Mesendoderm (in vitro differentiated cells): ENCODE measurements at places on chromosomes 1 and 21.

DNA sequence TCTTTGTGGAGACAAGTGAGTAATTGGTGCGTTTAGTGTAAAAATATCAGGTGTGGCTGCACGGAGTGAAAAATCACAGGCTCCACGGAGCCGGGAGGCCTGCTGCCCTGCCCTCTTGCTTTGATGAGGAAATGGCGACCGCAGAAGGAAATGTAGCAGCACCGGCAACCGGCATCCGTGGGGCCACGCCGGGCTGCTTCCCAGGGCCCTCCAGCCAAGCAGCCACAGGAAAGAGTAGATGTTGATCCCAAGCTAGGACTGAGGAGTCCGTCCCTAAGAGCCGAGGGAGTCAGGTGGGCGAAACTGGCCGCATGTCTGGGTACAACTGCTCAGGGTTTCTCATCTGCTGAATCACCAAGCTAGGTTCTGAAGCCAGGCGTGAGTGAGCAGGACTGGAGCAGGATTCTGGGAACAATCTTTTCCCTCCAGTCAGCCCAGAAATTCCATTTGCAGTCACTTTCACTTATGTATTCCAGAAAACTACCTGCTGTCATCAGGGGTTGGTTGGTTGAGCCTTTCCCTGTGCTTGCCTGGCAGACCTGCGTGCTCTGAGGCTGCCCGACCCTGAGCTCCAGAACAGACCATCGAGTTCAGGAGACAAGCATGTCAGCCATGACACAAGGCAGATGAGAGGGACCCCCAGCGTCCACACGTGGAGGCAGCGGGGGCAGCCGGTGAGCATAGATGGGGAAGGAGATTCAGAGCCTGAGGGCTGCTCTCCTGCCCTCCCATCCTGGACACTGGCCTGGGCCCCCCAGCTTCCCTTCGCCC, 5.8 kb upstream of the ITGB2 start:
- no peak for DNase-seq

DNA sequence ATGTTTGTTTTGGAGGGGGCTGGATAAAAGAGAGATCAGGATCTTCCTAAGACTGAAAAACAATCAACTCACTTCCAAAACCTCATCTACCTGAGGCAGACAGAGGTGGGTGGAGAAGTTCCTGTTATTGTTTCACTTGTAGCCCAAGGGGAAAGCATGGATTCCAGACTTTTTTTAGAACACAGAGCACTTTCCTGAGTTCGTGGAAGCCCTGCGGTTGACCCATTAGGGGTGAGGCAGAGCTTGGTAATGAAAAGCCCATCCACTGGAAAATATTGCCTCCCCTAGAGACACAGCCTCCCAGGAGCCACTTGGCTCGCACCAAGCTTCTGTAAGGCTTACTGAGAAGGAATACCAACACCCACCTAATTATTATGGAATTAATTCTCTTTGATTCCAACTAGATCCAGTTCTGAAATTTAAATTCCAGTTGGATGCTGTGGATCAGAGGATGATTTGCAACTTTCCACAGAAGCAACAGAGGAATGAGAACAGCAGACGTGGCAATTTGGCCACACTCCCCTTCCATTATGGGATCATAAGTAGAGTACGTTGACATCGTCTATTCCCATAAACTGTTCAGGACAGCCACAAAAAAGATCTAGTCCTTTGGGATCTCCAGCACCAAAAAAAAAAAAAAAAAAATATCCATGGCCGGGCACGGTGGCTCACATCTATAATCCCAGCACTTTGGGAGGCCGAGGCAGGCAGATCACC, 4.1 kb upstream of the PEF1 start:
- DNase-seq, result peak; percentile 37

DNA sequence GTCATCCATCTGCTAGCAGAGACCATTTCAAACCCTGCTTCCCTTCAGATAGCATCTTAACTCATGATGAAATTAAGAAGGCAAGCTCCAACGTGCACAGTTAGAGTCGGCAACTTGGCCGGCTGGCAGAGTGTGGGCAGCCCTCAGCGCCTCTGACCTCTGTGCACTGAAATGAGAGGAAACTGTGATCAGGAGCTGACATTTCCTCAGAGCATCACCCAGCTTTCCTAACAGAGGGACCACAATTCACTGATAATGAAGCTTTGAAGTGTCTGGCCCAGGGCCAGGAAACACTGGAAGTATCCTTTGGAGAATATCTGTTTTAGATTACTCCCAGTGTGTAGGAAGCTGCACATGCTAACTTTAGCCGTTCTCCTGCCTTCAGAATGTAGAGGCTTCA, 145.0 kb upstream of the ZC3H11B start:
- no peak for DNase-seq

GRCh38 chr1:117127795-117128194, 6.2 kb upstream of the TRIM45 start:
- DNase-seq, result peak; percentile 67

DNA sequence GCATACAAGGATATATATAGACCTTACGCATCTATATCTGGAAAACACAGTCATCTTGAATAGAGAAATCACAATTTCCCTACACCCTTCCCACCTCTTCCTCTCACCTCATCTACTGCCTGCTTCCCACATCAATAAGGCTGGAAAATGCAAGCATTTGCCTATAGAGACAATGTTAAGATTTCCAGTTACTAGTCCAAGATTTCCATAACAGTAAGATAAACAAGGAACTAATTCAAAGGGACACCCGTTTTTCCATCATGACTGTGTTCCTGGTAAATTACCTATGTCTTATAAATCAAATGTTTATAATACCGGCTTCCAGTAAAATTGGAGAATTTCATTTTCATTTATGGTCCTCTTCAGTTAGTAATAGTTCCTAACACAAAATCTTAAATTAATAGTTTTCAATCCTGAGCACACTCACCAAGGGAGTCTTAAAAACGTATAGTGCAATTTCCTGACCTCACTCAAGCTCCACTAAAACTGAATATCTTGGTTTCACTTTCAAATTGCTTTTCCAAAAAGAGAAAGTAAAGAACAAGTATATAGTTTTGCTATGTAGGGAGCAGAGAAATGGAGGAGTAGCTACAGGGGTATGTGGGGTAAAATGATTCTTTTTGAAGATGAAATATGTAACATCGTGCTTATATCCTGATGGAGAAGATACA, 398.7 kb downstream of the PLPP3 start:
- DNase-seq, result no peak

GRCh38 chr1:206438554-206438953, 31.7 kb upstream of the IKBKE start:
- DNase-seq, result no peak

DNA sequence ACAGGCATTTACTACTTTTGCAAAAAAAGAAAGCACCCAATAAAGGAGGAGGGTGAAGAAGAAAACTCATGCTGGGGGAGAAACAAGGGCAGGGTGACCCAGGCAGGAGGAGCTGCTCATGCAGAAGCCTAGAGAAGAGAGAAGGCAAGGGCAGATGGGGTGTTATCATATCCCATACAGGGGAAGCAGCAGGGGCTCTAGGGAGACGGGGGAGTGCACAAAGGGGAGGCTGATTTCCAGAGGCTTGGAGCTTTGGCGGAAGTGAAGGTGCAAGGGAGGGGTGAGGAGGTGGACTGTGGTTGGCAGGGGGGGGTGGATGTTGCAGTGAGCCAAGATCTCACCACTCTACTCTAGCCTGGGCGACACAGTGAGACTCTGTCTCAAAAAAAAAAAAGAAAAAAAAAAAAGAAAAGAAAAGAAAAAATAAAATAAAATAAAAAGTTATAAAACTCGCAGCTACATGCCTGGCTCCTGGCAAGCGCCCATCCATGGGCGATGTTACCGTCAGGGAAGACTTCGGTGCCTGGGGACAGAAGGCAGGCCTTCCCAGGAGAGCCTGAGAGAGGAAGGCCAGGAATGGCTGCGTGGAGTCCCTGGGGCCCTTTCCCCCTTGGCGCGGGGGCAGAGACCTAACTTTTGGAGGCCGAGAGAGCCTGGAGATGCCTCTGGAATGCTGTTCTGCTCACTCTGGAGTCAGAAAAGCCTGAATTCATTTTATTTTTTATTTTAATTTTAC, 3.3 kb upstream of the FCN3 start:
- DNase-seq, result no peak

- no peak for DNase-seq
These were observed 407.8 kb upstream of the DAB1 start for GRCh38 chr1:57831624-57832023.

DNA sequence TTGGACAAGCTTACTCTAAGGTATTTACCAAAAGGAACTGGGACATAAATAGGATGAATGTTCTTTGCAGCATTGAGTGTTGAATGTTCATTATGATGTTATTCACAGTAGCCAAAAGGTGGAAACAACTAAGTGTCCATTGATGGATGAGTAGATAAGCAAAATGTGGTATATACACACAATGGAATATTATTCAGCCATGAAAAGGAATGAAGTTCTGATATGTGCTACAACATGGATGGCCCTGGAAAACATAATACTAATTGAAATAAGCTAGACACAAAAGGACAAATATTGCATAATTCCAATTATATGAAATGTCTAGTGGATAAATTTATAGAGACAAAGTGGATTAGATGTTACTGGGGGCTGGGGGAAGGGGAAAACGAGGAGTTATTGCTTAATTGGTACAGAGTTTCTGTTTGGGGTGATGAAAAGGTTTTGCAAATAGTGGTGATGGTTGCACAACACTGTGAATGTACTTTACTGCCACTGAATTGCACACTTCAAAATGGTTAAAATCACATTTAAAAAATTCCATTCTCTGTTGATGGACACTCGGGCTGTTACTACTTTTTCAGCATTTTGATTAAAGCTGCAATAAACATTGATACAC, 2.9 kb downstream of the MTARC1 start:
- no peak for DNase-seq

DNA sequence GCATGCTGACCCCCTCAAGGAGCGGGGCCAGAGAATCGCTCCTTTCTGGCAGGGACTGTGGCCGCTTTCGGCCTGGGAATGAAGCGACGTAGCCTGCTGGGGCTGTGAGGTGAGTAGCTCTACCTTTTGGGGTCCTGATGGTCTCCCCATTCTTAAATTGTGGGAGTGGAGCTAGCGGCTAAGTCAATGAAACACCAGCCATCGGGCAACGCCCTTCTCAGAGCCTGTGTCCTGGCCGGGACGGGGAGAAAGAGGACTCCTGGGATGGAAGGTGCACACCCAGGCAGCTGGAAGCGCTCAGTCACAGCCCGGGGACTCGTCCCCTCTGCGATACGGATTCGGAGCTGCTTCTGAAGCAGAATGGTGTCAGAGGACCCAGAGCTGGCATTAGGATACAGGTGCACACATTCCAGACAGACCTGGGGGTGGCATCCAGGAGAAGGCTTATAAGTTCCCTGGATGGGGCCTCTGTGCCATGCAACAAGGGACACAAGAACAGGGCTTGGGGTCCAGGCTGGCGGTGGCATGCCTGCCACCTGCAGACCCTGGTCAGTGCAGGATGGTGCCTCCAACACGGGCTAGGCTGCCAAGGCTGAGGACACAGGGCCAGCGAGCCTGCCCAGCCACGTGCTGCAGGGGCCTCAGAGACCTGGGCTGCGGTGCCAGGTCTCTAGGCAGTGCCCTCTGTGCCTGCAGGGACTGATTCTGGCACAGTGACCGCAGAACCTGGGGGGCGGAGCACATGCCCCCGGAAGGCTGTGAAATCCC, 945 bp upstream of the WNT9A start:
- DNase-seq, result no peak

DNA sequence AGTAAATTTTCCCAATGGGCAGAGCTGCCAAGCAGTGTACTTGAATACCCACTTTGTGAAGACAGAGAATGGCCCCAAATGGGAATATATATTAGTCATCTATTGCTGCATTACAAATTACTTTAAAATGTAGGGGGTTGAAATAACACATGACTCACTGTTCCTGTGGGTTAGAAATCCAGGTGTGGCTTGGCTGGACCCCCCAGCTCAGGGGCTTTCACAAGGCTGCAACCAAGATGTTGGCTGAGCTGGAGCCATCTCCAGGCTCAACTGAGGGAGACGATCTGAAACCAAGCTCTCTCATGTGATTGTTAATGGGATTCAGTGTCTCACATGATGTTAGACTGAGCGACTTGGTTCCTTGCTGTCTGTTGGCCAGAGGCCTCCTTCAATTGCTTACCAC, 33.4 kb upstream of the ARHGAP29 start:
- no peak for DNase-seq

DNA sequence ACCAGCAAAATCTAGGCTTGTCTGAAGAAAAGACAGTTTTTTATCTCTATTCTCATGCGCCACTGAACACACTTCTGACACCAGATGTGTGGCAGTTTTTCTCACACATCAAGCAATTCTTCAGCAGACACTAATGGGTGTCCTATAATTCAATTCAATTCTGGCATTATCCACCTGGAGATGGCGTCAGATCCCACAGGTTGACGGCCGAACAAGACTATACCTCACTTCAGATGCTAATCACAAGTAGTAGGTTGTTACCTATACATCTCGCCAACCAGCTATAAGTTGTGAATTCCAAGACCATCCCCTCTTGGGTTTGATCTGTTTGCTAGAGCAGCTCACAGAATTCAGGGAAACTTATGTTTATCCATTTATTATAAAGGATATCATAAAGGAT, 89.9 kb upstream of the ARTN start:
- DNase-seq, result peak; percentile 61

DNA sequence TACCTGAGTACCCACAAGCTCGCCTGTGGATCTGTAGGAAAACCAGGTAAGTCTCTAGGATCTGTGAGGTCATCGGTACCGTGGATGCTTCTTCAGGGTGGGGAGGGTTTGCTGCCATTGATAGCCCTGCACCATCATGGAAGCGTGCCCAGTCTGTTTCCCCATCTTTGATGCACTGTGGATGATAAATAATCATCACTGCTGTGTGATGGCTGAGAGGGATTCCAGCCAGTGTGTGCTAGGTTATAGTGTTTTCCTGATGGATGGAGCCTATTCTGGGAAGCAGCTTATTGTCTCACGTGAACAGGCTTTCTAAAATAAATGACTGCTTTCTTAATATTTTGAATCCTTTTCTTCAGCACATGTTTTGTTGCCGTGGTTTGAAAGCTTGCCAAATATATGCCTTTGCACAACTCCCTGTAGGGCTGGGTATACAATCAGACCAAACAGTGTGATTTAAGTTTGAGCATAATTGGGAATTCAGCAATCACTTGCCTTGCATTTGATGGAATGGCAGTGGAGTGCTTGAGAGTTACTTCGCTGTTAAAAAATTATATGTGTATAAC, 113.8 kb downstream of the CAMTA1 start:
- DNase-seq, result no peak

DNA sequence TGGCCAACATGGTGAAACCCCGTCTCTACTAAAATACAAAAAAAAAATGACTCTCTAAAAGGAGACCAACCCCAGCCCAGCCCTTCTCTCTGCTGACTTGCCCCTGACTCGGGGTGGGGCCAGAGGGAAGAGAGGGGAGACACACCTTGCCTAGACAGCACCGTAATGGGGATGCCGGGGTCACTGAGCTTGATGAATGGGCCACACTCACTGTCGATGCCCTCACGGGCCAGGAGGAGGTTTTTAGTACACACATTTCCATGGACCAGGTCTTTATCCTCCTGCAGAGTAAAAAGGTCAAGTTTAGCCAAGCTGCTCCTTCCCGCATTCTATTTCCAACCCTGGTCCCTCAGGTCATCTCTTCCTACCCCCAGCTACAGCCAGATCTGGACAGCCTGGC, 99.7 kb downstream of the RAVER2 start:
- DNase-seq, result no peak

GRCh38 chr21:26055841-26056264, 114.7 kb downstream of the APP start:
- no peak for DNase-seq

- DNase-seq, result no peak
These were observed 258.3 kb downstream of the ATG4C start for GRCh38 chr1:63042278-63042677.
